ENCODE measurements at places on chromosomes 7 and 10.
A peak's percentile ranks its signal among the peaks of the same experiment; 100 is the strongest.

- DNase-seq = no peak
Observed at GRCh38 chr10:72392571-72392970, 37.9 kb upstream of the DNAJB12 start.

DNA sequence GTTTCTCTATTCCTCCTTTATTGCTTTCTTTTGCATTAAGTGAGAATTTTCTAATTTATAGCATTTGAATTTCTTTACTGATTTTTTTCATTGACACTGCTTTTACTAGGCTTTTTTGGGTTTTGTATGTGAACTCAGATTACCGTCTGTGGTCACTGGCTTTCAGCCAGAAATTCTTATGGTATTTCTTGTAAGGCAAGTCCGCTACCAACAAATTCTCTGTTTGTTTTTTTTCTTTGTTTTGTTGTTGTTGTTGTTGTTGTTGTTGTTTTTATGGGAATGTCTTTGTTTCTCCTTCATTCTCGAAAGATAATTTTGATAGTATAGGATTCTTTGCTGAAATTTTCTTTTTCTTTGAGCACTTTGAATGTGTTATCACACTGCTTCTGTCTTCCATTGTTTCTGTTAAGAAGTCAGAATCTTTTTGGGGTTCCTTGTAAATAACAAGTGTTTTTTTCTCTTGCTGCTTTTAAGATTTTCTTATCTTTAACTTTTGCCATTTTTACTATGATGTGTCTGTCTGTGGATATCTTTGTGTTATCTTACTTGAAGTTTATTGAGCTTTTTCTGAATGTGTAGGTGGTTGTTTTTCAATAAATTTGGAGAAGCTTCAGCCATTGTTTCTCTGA, 7.2 kb downstream of the NET1 start:
- DNase-seq = no peak

DNA sequence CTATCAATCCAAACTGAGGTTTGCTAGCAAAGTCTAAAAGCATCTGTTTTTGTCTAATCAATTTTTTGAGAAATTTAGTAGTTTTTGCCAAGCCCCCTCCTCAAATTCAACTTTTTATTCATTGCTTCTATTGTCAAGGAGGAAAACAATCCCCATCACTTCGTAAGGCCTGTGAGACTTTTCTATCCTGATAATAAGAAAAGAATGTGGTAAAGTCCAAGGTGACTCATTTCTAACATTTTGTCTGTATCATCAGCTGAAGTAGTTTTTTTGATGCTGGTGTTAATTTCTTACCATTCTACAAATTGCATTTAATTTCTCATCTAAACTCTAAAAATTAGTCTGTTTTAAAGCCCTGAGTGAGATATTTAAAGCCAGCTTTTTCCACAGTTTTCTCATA, 11.7 kb downstream of the ANK3 start:
- DNase-seq = no peak

GRCh38 chr10:77746047-77746707, 108.6 kb upstream of the KCNMA1 start:
- DNase-seq = peak; percentile 41

- DNase-seq = no peak
Observed at GRCh38 chr10:110503528-110504110, 5.9 kb downstream of the DUSP5 start.

- peak; percentile 4 for DNase-seq
Observed at GRCh38 chr10:70940834-70941568, 52.6 kb upstream of the PCBD1 start.

DNA sequence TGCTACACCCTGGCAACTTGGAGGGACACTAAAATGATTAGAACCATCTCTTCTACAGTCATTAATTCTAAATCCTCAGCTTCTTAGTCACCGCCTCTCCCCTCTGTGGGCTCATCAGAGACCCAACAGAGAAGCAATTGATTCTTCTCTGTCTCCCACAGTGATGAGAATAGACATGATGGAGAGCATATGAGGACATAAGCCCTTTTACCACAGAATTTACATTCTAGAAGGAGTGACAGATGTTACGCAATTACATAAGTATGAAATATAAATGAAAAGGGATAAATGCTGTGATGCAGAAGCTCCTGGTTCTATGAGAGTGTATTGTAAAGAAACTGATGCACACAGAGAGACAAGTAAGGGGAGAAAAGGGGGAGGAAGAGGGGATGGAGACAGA, 18.1 kb upstream of the ABCB5 start:
- no peak for DNase-seq

DNA sequence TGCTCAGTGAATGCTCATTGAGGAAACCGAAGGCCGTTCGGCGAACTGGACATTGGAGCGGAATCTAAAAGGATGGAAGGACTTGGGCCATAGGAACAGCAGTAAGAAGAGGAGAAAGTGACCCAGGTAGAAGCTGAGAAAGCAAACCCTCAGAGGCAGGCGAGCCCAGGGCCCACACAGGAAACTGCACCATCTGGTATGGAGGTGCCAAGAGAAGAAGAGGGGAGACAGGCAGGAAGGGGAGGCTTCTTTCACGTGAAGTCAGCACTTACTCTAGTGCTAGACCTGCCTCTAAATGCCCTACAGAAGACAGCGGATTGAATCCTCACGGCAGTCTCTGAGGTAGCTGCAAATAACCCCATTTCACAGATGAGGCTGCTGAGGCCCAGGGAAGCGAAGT, 10.2 kb upstream of the CRHR2 start:
- no peak for DNase-seq

- no peak for DNase-seq
Observed at GRCh38 chr7:22179442-22179879, 177.5 kb downstream of the RAPGEF5 start.

GRCh38 chr7:11516328-11516727, 315.7 kb downstream of the THSD7A start:
- DNase-seq = no peak

DNA sequence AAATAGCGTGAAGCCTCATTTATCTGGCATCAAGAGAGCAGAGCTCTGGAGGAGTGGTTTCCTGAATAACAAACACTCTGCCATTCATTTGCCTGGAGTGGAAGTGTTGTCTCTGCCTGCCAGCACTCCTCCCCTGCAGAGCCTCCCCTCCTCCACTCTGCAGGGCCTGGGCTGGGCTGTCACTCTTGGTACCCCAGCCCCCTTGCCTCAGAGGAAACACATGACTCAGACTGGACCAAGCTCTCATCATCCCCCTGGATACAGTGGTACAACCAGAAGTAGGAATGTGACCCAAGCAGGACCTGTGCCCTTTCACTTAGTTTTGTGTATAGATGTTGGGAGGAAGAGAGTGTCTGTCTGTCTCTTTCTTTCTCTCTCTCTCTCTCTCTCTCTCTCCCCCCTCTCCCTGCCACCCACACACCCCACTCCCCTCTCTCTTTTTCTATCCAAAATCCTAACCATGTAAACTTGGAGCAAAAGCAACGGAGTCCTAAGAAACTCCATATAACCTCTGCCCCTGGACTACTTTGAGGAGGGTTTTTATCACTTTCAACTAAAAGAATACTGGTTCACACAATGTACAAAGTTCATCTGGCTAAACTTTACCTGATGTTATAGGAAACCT, 43.9 kb downstream of the DOCK4 start:
- peak; percentile 58 for DNase-seq

DNA sequence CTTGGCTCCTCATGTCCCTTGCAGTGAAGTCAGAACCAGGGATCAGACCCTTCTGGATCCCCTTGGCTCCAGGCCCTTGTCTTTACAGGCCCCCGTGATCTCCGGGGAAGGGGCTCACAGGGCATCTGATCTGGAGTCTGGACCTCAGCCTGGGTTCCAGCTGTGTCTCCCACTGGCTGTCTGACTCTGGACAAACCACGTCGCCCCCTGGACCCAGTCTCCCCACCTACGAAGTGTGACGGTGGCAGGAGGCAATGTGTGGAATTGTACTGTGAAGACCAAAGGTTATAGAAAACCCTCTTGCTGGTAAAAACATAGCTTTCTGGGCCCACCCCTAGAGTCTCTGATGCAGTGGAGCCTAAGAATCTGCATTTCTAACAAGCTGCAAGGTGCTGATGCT, 15.5 kb upstream of the C10orf71 start:
- no peak for DNase-seq

GRCh38 chr7:33764752-33765451, 140.4 kb upstream of the BMPER start:
- DNase-seq = no peak

GRCh38 chr7:18117482-18117881, 89.8 kb upstream of the PRPS1L1 start:
- no peak for DNase-seq

DNA sequence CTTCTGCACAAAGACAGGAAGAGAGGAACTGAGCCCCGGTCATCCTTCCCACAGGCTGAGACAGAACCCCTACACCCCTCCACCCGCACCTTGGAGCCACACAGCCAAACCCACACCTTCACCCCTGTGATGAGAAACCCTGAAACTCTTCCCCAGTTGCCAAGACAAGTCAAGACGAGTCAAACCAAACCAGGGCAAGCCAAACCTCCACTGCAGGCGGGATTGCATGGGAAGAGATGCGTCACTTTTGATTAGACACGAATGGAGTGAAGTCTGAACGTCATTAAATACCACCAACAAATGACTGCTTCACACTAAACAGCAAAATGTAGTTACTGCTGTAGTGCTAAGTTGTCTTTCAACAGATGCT, 73.8 kb downstream of the PRPF18 start:
- no peak for DNase-seq

All from skeletal muscle cell (primary cell).